RPMI8226 (cell line): ENCODE measurements at places on chromosomes 6 and 20.

DNA sequence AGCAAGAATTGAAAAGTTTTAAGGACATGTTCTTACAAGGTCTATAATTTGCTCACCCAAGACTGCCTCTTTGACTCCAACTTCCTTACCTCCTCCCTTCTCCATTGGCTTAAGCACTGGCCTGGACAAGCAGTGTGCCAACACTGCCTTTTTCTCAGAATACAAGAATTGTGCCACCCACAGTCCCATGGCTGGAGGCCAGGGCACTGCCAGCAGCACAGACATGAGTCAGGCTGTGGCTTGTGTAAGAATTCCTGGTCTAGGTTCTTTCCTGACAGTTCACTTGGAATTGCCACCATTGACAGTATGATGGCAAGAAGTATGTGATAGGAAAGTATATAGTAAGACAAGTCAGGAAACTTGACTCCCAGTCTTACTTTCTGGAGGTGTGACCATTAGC lies 202.7 kb upstream of the MARCKS start:
- DNase-seq, result no peak

DNA sequence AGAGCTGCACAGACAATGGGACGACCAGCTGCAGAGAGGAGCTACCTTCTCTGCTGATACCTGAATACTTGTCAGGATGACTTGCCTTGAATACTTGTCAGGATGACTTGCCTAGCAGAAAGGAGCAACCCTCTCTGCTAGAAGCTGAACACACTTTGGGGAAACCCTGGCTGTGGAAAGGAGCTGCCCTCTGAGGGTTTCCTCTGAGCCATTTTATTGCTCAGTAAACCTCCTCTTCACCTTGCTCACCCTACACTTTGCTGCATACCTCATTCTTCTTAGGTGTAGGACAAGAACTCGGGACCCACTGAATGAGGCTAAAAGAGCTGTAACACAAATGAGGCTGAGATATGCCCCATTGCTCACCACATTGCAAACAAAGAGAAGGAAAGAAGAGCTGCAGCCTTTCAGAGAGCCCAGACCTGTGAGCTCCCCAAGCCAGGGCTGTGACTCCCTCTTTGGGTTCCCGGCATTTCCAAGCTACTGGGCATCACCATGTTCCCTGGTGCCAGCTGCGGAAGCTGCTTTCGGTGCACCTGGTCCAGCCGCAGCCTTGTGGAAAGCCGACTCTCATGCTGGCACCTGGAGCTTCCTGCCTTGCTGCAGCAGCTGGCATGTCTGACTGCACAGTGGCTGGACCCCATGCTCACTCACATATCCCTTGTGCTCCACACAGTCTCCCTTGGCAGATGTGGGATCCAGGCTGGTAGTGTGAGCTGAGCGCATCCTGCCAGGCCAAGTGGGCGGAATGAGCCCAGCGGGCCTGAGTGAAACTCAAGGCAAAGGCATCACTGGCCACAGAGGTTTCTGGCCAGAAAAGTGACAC lies 106.7 kb upstream of the AHI1 start:
- no peak for DNase-seq

DNA sequence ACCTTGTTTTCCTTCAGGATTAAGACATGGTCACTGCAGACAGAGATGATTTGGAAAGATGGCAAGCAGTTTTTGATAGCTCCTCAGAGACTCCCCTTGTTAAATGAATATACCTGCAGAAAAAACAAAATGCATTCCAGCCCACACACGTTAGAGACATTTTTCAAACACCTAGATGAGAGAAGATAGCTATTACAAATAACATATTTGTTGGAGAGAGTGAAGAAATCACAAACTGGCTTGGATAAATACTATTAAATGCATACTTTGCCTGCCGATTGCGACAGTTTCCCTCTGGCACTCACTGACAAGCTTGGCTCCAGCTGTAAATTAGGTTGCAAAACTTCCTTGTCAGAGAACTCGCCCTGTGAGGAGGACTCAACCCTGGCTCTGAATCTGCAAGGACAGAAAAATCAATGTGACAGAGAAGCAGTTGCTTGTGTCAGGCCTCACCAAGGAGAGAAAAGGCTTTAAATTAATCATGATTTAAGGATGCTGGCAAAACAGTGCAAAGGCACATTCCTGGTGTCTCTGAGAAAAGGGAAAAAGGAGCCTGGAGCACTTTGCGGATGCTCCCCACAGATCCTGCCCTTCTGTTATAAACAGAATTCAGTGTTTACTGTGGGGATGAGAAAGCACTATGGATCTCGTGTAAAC lies 423.7 kb upstream of the MARCKS start:
- DNase-seq, result no peak

GRCh38 chr6:6085928-6086668 lies 79.4 kb upstream of the NRN1 start:
- DNase-seq, result no peak

GRCh38 chr6:165800337-165800736 lies 137.3 kb upstream of the PDE10A start:
- DNase-seq, result no peak

GRCh38 chr6:47788498-47788884 lies 6.7 kb downstream of the OPN5 start:
- DNase-seq, result no peak

- no peak for DNase-seq
Observed at GRCh38 chr6:117992856-117993255, 85.8 kb downstream of the SLC35F1 start.

GRCh38 chr20:22511943-22512910 lies 72.1 kb downstream of the FOXA2 start:
- no peak for DNase-seq

DNA sequence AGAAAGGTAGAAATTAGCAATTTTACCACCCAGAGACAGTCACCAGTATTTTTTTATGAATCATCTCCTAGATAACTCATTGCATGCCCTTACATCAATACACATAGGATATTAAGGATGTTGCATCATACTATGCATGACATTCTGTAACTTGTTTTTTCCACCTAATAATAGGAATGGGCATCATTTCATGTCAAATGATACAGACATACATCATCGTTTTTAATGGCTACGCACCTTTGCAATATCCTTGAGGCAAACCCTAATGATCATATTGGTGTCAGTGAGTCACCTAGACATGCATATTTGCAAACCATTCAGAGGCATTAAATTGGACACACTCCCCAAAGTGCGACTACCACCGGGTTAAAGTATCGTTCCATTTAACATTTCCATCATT lies 309.7 kb upstream of the AGPAT4 start:
- DNase-seq, result no peak

GRCh38 chr6:109236115-109237076 lies 141.1 kb downstream of the CEP57L1 start:
- peak; percentile 3 for DNase-seq

GRCh38 chr20:32482442-32483261 lies 102.5 kb downstream of the NOL4L start:
- DNase-seq, result peak; percentile 41

GRCh38 chr6:5680095-5680494 lies 326.6 kb downstream of the NRN1 start:
- DNase-seq, result no peak

- DNase-seq, result peak; percentile 83
Observed at GRCh38 chr6:43021270-43022047, at the start of gene RRP36. TSS of gene RRP36 (plus strand) at chr6:43021623. CDS start at chr6:43021655, 32 bp downstream.

DNA sequence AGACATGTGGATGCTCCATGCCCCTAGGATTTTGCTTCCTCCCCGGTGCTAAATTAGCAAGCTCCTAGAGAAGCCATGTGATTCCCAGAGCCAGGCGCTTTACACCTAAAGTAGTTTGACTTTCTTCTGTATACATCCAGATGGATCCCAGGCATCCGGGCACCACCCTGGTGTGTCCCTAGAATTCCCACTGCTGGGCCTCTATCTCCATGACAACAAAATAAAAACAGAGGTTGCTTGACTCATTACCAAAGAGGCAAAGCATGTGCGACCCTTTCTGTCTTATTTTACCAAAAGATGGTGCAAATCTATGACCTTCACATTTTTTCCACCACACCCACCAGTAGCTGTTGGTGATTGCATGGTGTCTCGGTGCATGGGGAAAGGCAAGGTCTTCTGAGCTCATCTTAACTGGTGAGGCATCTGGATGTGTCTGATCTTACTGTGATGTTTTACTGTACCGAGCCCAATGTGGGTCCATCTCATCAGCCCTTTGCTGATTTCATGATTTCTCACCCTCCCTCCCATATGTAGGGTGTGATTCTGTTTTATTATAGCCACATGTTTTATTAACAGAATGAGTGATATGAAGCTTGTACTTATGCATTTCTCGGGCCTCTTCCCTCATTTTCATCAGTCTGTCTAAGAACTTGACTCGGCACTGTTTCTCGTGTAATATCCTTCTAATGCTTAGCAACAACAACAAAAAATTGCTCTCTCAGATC lies 27.4 kb upstream of the VAPB start:
- DNase-seq, result no peak

- no peak for DNase-seq
Observed at GRCh38 chr6:126127659-126128058, 141.3 kb downstream of the TRMT11 start.

DNA sequence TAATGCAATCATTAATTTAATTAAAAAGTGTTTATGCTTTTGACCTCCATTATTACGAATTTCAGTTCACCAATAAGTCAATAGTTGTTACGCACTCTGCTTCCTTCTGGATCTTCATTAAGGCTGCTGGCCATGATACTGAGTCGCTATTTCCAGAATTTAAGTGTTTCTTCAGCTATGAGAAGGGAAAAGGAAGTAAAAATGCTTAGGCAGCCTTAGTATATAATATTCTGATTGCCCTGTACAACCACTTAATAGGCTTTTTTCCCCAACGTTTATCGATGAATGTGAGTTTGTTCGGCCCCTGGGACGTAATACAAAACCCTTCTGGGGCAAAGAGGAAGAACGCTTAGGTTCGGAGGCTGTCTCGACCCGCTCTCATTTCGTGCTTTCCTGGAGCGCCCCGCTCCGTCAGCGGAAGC lies 644 bp downstream of the OARD1 start:
- no peak for DNase-seq

- no peak for DNase-seq
Observed at GRCh38 chr6:170258407-170258806, 32.5 kb downstream of the DLL1 start.

DNA sequence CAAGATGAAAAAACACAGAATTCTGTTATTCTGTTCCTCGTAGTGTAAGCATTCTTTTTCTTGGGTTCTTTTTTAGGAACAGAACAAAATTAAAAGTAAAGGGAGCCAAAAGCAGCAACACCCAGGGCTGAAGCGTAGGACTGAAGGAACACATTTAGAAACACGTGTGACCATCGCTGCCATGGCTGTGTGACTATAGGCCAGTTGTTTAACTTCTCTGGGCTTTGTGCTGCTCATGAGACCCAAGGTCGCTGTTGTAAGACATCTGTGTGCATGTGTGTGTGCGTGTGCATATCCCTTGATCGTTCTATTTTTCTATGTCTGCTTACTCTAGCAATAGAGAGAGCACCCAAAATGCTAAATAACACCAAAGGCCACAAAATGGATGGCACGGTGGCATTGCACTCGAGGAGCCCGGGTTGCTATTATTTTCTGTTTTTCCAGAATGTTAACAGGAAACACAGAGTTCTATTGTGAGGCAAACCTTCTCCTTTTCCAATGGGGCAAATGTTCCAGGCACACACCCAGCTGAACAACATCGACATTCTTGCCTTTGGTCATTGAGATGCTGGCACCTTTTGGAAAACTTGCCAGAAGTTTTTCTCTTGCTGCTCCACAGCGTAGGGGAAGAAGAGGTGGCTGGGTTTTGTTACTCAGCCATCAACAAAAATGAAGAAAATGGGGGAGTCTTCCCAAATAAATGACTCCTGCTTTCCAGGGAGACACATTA lies 267.8 kb upstream of the ECI2 start:
- DNase-seq, result no peak

GRCh38 chr6:141117874-141118273 lies 1014.9 kb upstream of the GJE1 start:
- no peak for DNase-seq

DNA sequence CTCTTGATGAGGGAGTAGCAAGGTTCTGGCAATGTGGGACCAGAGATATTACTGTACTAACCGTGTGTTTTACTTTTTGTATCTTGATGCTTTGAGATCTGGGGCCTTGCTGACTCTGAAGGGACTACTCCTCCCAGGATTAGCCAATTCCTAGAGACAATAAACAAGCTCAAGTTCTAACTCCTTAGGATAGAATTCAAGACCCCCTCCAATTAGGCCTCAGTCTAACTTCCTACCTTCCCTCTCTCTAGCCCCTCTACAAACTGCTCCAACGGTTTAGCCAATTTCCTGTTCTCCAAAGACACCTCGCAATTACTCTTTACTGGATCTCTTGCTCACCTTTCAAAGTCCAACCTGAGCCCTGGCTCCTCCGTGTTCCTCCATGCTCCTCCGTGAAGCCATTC lies 158.7 kb upstream of the JARID2 start:
- DNase-seq, result no peak

DNA sequence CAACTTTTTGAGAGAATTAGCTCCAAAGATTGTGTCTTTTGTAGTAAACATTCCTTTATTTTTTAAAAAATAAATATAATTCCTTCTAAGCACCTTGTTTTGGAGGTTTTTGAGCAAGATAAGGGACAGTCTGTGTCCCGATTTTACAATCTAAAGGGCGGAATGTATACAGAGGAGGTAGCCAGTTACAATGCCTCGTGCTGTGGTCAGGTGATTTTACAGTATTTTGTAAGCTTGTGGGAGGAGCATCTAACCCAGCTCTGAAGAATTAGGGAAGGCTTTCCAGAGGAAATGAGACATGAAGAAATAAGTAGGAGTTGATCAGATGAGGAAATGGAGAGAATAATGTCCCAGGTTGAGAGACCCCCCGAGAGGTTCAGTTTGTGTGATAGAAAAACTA lies 1.3 kb downstream of the HINT3 start:
- no peak for DNase-seq

DNA sequence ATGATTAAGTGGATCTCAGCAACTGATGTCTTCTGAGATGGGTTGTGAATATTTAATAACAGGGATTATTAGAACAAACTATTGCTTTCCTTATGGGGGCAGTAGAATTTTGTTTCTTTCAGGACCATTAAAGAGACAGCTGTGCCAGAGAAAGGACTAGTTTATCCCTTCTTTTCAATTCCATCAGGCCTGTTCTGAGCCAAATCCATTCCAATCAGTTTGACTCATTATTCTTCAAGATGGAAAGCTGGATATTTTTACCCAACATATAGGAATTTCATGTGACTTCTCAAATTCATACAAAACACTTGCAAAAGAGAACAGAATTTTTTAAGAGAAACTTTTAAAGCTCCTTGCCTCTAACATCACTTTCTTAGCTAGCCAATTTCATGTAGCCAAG lies 722.0 kb upstream of the FLRT3 start:
- DNase-seq, result no peak

DNA sequence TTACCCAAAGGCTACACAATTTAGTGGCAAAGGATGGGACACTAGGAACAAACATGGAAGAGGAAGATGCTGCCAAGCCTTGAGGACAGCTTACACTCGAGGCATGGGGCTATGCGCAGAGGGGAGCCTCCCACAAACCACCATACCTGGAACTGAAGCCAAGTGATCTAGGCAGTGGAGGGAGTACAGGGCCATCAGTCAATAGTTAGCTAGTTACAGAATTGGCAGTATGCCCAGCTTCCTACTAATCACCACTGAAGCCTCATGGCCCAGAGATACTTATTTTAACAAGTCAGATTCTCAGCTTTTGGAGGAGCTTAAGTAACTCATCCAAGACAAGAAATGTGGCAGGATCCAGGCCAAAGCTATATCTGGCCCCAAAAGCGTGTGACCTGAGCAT lies 226.6 kb upstream of the MOCS1 start:
- peak; percentile 26 for DNase-seq
